A549 treated with CpdA at 1 μM for 4 hours (cell line): ENCODE measurements at places on chromosomes 7 and 10. TPM values are rescaled to one million over a fixed set of nuclear protein-coding genes. Genes with fewer than 3 reads are reported as not detected.

Gene ANKRD30A
- 0.37 to 1.4 TPM (median 1.0 TPM) in 5 replicates for total RNA-seq

Gene RBP4
- 5.3 to 10.7 TPM (median 7.6 TPM) in 5 replicates for total RNA-seq

Gene PON3
- 28.2 to 39.2 TPM (median 35.7 TPM) in 5 replicates for total RNA-seq

Gene C10orf95
- 0.08 to 0.34 TPM (median 0.11 TPM) in 5 replicates for total RNA-seq

Gene PNLIPRP1
- not detected in 5 replicates for total RNA-seq

Gene UCMA
- not detected in 5 replicates for total RNA-seq

Gene HPSE2
- total RNA-seq, result not detected in 5 replicates

Gene TMEM213
- total RNA-seq, result not detected in 5 replicates

Gene ABCB1
- total RNA-seq, result 0.08 to 0.18 TPM (median 0.15 TPM) in 3 of 5 replicates, not detected in the others

Gene ANK3
- total RNA-seq, result 0.22 to 0.79 TPM (median 0.45 TPM) in 5 replicates

Gene DDX56
- total RNA-seq, result 107 to 146 TPM (median 128 TPM) in 5 replicates

Gene GDF10
- 0.06 to 0.17 TPM (median 0.13 TPM) in 5 replicates for total RNA-seq

Gene TDRD1
- total RNA-seq, result not detected in 5 replicates

Gene LIPF
- not detected in 5 replicates for total RNA-seq

Gene MEOX2
- total RNA-seq, result not detected in 5 replicates

Gene RTKN2
- total RNA-seq, result 0.79 to 1.4 TPM (median 0.89 TPM) in 5 replicates

Gene BEND7
- total RNA-seq, result 10.6 to 14.1 TPM (median 12.0 TPM) in 5 replicates

Gene RARRES2
- not detected in 5 replicates for total RNA-seq

Gene RBM17
- total RNA-seq, result 109 to 128 TPM (median 116 TPM) in 5 replicates

Gene EGFR
- 92.3 to 139 TPM (median 118 TPM) in 5 replicates for total RNA-seq

Gene WDFY4
- total RNA-seq, result under 0.01 TPM in 1 of 5 replicates, not detected in the others

Gene DNAJB9
- 13.5 to 18.8 TPM (median 13.7 TPM) in 5 replicates for total RNA-seq

Gene THNSL1
- 3.9 to 4.3 TPM (median 4.1 TPM) in 5 replicates for total RNA-seq

Gene BMPR1A
- 19.1 to 27.1 TPM (median 24.6 TPM) in 5 replicates for total RNA-seq

Gene SPDYE16
- not detected in 5 replicates for total RNA-seq

Gene PON1
- 0.14 to 0.59 TPM (median 0.45 TPM) in 5 replicates for total RNA-seq

Gene GIMAP7
- total RNA-seq, result not detected in 5 replicates

Gene MET
- 82.1 to 117 TPM (median 103 TPM) in 5 replicates for total RNA-seq

Gene TMEM243
- 26.2 to 30.1 TPM (median 28.2 TPM) in 5 replicates for total RNA-seq

Gene GRM8
- total RNA-seq, result 0.11 to 0.15 TPM in 2 of 5 replicates, not detected in the others

Gene SFMBT2
- total RNA-seq, result 10.3 to 14.6 TPM (median 12.2 TPM) in 5 replicates

Gene UPK3BL2
- 2.3 to 3.1 TPM (median 2.4 TPM) in 5 replicates for total RNA-seq

Gene OAT
- total RNA-seq, result 67.6 to 95.5 TPM (median 72.1 TPM) in 5 replicates

Gene INA
- total RNA-seq, result 22.8 to 32.7 TPM (median 26.1 TPM) in 5 replicates

Gene SPDYE11
- total RNA-seq, result not detected in 5 replicates

Gene HSPA12A
- total RNA-seq, result 11.9 to 14.6 TPM (median 13.5 TPM) in 5 replicates

Gene NPFFR1
- not detected in 5 replicates for total RNA-seq
